ENCODE measurements at places on chromosomes 2 and 18.

GRCh38 chr2:31651736-31652135, 71.0 kb upstream of the SRD5A2 start:
- DNase-seq = no peak

DNA sequence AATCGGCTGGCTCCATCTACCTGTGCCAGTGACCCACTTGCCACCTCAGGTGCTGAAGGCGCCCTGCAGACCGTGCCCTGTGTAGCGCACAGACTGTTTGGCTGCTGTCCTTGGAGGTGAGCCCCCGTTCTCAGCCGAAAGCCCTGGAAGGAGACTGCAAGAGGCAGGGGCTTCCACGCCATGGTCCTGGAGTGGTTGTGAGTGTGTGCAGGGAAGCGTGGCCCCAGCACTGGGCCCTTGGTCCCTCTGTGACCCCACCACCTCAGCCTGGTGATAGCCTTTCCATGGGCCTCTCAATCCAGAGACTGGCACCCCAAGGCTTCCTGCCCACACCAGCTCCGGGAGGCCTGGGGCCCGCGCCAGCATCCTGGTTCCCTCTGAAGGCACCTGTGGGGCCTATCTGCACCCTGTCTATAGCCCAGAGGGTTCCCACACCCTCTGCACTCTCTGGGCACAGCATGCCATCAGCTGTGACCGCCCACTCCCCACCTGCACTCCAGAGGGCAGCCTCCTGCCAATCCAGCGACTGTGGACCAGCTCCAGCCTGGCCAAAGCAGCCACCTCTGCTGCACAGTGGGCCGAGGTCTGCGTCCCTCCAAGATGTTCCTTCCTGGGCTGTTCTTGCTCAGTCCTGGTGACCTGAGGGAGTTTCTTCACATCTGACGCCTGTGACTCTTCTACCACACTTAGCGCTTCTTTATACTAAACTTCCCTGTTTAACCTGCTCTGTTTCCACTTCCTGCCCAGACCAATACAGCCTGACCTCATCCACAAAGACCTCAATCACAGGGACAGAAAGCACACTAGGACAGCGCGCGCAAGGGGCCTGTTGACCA, 109.5 kb downstream of the EIPR1 start:
- DNase-seq = no peak

GRCh38 chr2:215354771-215355695, 43.2 kb downstream of the ATIC start:
- no peak for DNase-seq

DNA sequence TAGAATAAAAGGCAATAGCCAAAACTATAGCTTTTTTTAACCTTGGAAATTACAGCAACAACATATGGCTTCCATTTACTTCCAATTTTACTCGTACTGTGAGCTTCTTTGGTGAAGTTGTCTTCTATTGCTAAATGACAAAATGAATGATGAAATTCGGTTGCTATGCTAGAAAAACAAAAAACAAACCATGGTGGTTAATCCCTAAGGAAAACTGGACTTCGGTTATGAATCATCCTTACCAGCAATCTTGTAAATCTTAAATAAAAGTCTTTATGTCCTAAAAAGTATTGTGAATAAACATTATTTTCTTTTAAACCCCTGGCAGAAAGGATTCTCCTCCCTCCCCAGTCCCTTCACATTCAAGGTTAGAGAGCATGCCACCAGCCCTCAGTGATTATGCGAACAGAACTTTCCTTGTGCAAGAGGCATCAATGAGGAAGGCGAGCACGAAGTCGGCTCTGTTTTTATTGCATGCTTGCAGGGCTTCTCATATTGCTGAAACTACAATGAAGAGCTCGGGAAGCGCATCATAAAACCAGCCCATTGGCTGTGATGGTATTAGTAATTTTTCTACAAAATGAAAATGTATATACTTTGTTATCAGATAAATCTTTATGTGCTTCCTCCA, 62.9 kb downstream of the ZNF521 start:
- no peak for DNase-seq

DNA sequence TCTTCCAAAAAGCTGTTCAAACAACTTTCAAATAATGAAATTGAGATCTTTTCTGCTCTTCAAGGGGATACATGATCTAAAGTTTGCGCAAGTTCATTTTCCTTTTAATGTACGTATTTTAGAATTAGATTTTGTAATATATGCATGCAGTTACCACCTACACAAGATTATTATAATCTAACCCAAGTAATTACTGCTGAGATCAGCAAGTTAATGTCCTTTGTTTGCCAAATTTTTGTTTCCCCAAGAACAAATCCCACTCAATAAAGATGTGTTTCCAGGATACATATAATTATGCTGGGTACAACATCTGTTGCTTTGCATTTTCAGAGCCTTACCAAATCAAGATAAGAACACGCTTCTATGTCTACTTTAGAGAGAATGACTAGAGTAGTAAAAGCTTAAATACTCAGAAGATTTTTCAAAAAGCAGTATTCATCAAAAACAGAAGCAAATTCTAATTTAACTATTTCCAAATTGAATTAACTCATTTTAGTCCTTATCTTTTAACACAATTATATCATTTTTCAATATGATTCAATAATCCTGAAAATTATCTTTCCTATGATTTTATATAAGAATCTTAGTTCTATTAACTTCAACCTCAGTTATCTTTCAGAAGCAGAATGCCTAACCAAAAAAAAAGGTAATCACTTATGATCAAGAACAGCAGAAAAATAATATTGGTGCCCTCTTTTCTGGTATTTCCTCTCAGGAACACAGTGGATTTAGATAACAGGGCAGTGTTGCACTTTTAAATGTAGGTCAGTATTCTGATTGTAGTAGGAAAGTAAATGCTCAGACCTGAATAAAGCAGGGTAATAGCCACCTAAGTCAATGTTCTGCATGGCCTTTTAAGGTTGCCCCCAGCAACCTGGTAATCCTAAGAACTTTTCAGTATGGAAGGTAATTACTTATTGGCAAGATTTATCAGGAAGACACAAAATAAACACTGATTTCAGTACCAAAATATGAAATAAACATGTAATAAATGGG, 28.0 kb downstream of the CERKL start:
- no peak for DNase-seq

DNA sequence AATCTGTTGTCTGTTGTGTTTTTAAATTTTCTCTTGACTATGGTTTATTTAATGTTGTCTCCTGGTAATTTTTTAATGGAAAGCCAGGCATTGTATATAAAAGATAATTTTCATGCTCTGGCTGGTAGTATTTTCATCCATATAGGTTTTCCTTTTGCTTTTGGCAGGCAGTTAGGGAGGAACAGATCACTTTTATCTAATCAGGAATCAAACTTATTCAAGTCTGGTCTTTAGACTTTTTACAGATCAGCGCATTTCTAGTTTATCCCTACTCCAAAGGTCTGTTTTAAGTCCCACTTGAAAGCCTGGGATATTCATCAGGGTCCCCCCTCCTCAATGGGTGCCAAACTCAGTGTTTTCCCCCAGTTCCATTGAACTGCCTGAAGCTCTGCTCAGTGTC, 17.2 kb downstream of the PLB1 start:
- no peak for DNase-seq

DNA sequence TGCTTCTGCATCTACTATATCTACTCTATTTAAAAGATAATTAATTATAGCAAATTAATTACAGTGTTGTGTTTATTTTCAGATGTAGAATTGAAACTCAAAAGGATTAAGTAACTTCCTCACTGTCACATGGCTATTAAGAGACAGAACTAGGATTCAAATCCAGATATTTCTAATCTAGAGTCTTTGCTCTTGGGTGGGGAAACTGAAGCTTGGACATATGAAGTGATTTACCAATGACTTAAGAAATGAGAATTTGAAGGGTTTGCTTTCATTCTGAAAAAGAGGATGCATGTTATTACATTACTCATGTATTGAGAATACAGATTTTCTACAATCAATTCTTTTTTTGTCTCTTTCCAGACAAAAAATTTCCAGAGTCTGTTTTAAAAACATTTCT, 191.5 kb upstream of the SMAD7 start:
- DNase-seq = no peak
